ENCODE measurements at places on chromosomes 16 and 17.
A peak's percentile ranks its signal among the peaks of the same experiment; 100 is the strongest.

DNA sequence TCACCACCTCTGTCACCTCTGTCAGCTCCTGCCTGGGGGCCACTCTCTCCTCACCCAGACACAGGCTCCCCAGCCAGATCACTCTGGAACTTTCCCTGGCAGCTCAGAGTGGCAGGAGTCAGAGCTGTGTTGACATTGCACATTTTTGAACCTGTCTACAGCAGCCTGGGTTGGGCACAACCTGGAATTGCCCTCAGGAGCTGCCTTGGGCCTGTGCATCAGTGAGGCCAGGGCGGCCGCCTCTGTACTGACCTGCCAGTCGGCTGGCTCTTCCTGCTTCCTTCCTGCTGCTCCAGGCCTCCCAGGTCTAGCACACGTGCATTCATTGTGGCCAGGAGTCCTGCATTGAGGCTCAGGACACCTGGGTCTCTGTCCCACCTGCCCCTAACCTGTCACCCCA, 14.2 kb upstream of the TMEM11 start:
- DNase-seq, result no peak

GRCh38 chr16:8924214-8924613, 39.5 kb downstream of the USP7 start:
- no peak for DNase-seq

GRCh38 chr17:66508896-66509844, 206.8 kb downstream of the PRKCA start:
- DNase-seq, result no peak

- DNase-seq, result no peak
Measured at GRCh38 chr17:49901460-49902331, 53.8 kb upstream of the TAC4 start.

- DNase-seq, result no peak
Measured at GRCh38 chr16:50613281-50613963, 65.2 kb downstream of the NKD1 start.

- DNase-seq, result no peak
Measured at GRCh38 chr16:50316102-50316847, 49.9 kb downstream of the ADCY7 start.

GRCh38 chr17:76336756-76337412, 16.8 kb downstream of the PRPSAP1 start:
- DNase-seq, result no peak

- DNase-seq, result no peak
Measured at GRCh38 chr17:49229805-49230600, 584 bp downstream of the PHOSPHO1 start.

- DNase-seq, result no peak
Measured at GRCh38 chr17:5260542-5260941, 21.5 kb upstream of the RABEP1 start.

GRCh38 chr17:51107778-51108177, 12.9 kb downstream of the SPAG9 start:
- no peak for DNase-seq

DNA sequence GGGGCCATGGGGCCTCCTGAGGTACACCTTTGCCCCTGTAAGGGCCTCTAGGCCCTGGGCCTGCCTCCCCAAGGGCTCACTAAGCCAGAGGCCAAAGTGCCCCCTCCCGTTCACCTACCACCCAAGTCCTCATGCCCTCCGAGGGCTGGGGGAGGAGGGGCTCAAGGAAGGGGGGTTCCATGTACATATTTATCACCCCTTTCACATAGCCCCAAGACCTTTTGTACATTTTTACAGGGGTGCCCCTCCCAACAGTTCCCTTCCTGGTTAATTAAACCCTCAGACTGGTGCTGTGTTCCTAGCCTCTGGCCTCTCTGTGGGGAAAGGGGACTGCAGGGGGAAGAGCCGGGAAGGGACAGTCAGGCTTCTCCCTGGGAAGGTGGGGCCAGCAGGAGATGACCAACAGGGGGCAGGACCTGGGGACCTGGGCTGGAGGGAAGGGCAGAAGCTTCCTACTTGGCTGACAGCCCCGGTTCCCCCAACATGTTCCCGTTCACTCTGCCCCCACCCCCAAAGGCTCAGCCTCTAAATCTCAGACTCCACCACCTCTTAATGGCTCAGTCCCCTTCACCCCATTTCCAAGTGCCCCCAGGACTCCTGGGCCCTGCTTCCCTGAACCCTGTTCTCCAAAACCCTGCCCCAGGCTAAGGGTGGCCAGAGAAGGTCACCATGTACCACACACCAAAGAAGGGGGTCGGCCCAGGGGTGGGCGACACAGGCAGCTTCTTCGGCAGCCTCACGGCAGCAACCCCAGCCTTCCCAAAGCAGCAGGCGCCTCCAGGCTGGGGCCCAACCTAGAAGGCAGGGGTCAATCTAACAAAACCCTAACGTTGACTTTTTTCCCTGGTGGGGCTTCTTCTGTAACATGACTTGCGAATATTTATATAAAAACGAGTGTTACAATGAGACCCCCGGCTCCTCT, 11.9 kb downstream of the FBRS start:
- no peak for DNase-seq

GRCh38 chr16:28882551-28883160, 4.4 kb downstream of the ATP2A1 start:
- DNase-seq, result no peak

DNA sequence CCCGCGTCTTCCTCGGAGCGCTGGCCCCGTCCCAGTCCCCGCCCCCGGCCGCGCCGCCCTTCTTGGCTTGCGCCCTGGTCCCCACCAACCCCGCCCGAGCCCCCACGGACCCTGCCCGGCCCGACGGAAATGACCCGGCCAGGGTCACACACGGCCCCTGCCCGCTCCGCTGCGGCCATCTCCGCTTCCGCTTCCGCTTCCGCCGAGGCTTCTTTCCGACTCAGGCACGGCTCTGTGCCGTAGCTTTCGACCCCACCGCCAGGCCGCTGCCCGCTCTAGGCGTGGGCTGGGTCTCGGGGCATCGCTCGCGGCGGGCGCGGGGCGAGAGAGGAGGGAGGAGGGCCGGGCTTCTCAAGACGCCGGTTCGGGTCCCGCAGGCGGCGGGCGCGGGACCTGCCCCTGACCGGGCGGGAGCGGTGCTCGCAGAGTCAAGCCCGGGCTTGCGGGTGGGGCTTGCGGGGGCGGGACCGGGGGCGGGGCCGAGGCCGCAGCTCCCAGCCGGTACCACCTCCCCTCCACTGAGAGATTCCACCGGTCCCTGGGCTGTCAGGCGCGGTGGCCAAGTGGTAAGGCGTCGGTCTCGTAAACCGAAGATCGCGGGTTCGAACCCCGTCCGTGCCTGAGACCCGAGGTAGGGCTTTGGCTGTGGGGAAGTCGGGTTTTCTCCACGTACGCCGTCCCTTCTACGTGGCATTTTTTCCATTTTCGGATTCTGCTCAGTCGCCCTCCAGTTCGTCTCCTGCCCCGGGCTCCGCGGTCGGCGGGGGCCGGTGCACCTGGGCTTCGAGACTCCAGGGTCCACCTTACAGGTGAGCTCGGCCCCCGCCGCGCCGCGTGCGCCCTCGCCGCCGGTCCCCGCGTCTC, 158.3 kb downstream of the RAB11FIP4 start:
- peak; percentile 87 for DNase-seq

GRCh38 chr17:82300707-82301270, 16.6 kb downstream of the CD7 start:
- no peak for DNase-seq

GRCh38 chr17:149231-149630, 11.9 kb downstream of the SCGB1C2 start:
- DNase-seq, result no peak

DNA sequence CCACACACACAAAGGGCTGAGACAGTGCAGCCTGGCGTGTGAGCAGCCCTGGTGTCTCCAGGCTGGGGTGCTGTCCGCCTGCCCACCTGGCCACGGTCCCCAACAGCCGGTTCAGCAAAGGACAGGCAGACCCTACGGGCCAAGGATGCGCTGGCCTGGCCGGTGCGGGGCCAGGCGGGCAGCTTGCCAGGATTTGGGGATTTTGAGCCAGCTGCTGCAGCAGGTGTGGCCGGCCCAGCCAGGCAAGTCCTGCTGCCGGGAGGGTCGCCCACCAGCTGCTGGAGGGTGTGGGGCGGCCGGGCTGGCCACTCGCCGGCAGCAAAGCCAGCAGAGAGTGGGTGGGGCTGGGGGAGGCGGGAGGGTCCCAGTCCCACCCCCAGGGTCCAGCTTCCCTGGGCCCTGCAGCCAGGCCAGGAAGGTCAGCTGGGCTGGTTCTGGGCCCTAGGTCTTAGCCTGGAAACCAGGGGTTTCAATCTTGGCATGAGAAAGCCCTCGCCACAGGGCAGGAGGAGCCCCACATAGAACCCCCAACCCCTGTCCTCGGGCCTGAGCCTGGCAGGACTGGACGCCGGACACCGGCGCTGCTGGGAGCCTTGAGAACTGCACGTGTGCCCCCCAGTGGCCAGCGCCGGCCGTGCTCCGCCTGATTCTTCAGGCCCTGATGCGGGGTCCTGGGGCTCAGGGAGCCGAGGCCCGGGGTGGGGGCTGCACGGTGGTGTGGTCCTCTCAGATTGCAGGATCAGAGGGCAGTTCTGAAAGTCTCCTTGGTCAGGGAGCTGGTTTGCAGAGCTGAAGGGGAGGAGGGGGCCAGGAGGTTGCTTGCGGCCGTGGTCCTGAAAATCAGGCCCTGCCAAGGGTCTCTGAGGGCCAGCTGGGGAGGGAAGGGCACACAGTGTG, 17.6 kb upstream of the SSTR5 start:
- no peak for DNase-seq

DNA sequence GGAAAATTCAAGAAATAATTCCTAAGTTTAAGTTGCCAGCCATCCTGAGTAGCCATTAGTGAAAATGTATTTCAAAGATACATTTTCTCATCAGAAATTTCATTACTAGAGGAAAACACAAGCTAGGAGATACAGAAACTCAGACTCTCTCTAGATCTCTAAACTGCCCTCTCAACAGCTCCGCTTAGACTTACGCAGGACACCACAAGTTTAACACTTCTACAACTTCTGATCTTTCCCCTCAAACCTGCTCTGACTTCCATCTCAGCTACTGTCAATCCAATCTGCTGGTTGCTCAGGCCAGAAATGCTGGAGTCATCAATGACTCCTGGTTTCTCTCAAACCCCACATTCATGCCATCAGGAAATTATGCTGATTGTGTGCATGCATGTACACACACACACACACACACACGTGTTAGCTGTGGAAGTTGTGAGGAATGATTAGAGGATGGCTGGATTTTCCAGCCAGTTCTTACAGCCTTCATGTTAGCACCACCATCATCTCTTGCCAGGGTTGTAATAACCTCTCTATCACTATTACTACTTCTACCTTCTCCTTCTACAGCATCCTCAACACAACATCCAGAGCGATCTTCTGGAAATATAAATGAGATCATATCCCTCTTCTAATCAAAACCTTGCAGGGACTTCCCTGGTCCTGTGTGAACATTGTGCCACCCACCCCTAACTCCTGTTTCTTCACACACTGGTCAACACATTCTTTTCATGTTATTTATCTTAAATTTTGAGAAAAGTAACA, 47.1 kb downstream of the COX10 start:
- no peak for DNase-seq

DNA sequence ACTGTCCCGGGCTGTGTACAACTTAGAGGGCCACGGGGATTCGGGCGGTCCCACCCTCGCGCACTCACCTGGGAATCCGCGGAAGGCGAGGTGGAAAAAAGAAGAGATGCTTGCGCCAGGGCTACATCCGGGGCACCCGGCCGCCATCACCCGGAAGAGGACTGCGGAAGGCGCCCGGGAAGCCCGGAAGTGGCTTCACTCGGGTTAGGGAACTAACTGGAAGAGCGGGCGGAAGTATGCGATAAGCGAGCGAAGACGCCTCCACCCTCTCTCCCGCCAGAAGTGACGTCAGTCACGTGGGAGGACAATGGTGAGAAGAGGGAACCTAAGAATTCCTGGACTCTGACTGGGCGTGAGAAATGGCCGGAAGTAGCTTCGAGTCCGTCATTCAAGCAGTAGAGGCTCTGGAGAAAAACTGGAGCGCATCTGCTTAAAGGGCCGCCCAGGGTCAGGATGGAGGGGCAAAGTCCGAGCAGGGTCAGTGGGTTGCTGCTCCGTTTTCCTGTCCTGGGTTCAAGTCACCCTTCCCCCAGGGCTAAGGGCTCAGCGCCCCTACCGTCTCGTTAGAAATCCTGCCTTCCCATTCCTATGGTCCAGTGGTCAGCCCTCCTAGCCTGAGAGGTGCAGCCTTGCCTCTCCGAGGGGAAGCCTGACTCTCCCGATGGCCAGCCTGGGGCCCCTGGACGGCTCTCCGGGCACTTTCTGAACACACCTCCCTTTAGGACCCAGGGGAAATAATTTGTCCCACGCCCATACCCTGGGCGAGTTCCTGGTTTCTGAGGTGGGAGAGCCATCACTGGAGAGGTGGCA, at the start of gene CD2BP2:
CD2BP2 (minus strand) TSS at position 165 of the 810 bp plus-strand sequence. CDS start 627 bp downstream, outside the sequence.
- DNase-seq, result peak; percentile 99

DNA sequence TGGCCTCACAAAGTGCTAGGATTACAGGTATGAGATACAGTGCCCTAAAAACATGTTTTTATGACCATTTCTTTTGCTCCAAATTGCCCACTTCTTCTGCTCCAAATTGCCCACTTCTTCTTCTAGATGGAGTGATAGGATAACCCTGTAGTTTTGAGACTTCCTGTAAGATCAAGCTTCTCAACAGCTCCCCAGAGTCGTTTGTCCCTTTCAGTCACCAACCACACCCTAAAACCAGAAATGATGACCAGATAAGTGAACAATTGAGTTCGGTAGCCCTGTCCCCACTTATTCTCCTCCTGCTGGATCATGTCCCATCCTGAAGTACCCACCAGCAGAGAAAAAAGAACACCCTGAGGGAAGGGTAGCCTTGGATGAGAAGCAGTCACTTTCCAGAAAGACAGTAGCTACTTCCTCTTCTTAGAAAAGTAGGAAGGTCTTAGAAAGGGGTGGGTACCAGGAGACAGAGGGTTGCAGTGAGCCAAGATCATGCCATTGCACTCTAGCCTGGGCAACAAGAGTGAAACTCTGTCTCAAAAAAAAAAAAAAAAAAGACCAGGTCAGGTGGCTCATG, 2.5 kb downstream of the ODAD4 start:
- DNase-seq, result no peak

DNA sequence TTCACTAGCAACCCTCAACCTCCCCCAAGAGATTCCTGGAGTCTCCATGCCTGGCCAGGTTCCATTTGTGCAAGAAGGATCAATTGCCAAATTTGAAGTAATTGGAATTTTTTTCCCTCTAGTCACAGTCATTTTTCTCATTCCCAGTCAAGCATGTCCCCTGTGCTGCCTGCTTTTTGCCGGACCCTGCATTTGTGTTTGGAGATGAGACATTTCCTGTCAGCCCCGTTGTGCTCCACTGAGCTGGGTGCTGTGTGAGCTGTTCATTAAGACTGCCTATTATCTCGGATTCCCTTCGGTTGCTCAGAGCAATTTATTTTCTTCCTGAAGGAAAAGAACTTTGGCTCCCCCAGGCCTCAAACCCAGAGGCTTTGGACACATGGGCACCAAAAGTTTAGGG, 201.0 kb upstream of the NLRP1 start:
- peak; percentile 55 for DNase-seq
